ENCODE measurements at places on chromosomes 11 and 22.

GRCh38 chr11:43012606-43013005 is 299.2 kb upstream of the API5 start:
- peak; percentile 92 for DNase-seq

- no peak for DNase-seq
These were observed 5.8 kb downstream of the ADORA2A start for GRCh38 chr22:24433001-24433827.

GRCh38 chr11:64876835-64877341 is 1.5 kb downstream of the EHD1 start:
- DNase-seq: no peak

DNA sequence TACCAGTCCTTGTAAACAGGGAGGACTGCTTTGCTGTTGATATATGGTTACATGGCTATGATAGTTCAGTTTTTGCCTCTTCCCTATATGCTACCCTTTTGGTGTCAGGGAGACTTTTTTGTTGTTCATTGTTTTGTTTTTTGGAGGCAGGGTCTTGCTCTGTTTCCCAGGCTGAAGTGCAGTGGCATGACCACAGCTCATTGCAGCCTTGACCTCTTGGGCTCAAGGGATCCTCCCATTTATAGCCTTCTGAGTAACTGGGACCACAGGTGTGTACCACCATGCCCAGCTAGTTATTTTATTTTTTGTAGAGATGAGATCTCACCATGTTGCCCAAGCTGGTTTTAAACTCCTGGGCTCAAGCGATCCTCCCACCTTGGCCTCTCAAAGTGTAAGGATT is 38.6 kb upstream of the SPTBN2 start:
- no peak for DNase-seq

DNA sequence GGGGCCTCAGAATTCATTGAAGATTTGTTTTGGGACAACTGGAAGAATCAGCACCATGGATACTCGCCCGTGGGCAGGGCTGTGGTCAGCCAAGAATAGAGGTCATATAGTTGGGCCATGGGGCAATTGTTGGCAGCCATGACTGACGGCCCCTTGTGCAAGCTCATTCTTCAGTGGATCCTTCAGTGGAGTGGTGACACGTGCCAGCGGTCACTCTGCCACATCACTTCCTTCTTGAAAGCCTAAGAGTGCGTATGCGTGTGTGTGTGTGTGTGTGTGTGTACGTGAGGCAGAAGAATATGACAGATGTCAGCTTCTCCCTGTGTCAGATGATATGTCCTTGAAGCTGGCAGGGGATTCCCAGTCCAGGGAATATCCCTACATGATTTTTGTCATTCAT is 1.8 kb upstream of the IL18BP start:
- DNase-seq: peak; percentile 94

- no peak for DNase-seq
These were observed 53.8 kb upstream of the AMPD3 start for GRCh38 chr11:10401256-10401655.

GRCh38 chr11:126746443-126746842 is 254.1 kb downstream of the KIRREL3 start:
- no peak for DNase-seq

GRCh38 chr11:102792604-102793003 is 5.4 kb downstream of the MMP1 start:
- peak; percentile 35 for DNase-seq

- DNase-seq: no peak
These were observed 77.5 kb downstream of the AMOTL1 start for GRCh38 chr11:94845622-94846021.

GRCh38 chr11:2419638-2420501 is 19.3 kb downstream of the TSSC4 start:
- DNase-seq: peak; percentile 63

GRCh38 chr11:113370634-113371033 is 16.9 kb upstream of the ANKK1 start:
- no peak for DNase-seq

- no peak for DNase-seq
These were observed 105.1 kb upstream of the NCAM1 start for GRCh38 chr11:112856133-112856532.

DNA sequence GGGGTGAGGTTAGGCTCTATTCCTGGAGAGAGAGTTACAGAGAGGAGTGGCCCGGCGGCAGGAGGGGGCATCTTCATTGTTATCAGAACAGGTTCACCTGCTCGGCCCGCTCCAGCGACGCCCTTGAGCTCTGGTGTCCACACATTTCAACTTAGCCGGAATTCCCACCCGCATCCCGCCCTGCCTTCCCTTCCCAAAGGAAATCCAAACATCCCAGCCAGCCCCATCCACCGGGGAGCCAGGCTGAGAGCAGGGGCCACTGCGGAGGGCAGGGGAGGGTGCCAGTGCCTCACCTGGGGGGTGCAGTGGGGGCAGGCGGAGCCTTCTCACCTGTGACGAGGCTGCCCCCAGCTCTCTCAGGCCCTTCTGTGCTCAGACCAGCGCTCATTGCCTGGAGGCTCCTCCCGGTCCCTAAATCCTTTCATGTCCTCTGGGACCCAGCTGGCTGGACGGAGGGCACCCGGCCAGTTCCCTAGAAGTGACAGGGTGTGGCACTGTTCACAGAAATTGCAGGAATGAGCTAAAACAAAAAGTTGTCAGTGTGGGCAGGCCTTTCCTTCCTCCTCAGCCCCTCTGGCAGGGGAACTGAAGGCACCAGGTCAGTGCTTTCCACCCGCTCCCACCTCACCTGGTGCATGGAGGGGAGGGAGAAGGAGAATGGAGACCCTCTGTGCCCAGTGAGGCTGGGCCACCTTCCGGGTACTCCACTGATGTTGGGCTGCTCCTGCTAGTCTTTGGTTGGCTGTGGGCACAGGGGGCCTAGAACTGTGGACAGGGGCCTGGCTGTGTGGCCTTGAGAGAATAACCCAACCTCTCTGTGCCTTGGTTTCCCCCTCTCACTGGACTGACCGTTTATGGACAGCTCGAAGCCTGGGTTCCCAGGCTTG is 2.2 kb upstream of the MRGPRG start:
- DNase-seq: no peak
